ENCODE measurements at places on chromosomes 12 and 14. TPM values are rescaled to one million over a fixed set of nuclear protein-coding genes. Genes with fewer than 3 reads are reported as not detected.
A peak's percentile ranks its signal among the peaks of the same experiment; 100 is the strongest.

- no peak for DNase-seq
These were observed 38.9 kb upstream of the IL22 start for GRCh38 chr12:68292151-68292943.

DNA sequence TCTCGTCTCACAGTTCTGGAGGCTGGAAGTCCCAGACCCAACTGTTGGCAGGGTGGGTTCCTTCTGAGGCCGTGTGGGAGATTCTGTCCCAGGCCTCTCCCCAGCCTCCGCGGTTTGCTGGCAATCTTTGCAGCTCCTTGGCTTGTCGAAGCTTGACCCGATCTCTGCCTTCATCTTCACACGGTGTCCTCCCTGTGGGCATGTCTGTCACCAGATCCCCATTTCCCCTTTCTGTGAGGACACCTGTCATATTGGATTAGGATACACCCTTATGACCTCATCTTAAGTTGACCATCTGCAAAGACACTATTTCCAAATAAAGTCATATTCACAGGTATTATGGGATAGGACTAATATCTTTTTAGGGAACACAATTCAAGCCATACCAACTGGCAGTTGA is 22.6 kb upstream of the LRP1-AS start:
- no peak for DNase-seq

ADCK1 gene
- 6.0 TPM for total RNA-seq

- peak; percentile 40 for DNase-seq
These were observed 316.4 kb downstream of the NOVA1 start for GRCh38 chr14:26281280-26281998.

RBMS2 gene
- 23.9 TPM for total RNA-seq

DNA sequence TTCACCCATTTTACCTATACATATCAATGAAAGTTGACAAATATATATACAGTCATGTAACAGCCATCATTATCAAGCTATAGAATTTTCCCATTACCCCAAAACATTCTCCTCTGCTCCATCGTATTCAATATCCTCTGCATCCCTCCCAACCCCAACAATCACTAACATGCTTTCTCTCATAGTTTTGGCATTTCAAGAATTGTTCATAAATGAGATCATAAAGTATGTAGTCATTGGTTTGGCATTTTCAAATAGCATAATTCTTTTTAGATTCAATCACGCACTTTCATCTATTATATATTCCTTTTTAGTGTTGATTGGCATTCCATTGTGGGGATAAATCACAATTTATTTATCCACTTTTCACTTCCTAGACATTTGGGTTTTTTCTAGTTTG is 866.0 kb upstream of the TMEM132C start:
- DNase-seq: no peak

GRCh38 chr12:124963211-124963610 is 25.7 kb downstream of the DHX37 start:
- no peak for DNase-seq

GRCh38 chr12:71135812-71136176 is 22.0 kb downstream of the TSPAN8 start:
- DNase-seq: no peak

- no peak for DNase-seq
These were observed 32.3 kb downstream of the PROX2 start for GRCh38 chr14:74843653-74844052.
